ENCODE measurements at places on chromosomes 13 and 19.

- DNase-seq = no peak
Observed at GRCh38 chr13:60170414-60170813, 6.7 kb upstream of the DIAPH3 start.

DNA sequence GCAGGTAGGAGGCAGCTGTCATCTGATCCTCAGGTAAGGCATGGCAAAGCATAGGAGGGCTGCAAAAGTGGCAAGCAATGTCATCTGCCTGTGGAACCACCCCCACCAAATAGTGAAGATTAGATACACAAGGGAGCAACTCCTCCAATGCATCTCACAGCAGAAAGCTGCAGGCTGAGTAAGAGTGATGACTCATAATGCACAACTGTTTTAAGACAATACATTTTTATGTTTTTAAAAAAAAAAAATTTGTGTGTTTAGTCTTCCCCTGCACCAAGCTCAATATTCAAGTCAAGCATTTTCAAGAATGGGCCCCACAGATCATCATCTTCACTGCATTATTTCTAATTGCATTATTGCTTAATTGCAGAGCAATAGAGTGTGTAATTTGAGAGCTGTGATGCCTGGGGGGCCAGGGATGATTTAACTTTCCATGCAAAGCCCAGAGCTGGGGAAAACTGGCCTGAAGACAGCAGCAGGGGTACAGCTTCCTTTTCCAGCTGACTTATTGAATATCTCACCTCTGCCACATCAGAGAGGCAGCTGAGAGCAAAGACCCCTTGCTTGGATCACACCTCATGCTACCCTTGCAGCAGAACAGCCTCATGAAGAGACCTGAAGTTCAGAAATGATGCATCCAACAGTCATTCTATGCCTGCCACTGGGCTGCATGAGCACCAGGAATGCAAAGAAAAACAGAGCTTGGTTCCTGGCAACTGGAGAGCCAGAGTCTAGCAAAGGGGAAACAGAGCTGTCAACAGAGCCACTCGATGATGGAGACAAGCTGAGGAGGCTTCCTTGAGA is 22.7 kb upstream of the POP4 start:
- DNase-seq = no peak

DNA sequence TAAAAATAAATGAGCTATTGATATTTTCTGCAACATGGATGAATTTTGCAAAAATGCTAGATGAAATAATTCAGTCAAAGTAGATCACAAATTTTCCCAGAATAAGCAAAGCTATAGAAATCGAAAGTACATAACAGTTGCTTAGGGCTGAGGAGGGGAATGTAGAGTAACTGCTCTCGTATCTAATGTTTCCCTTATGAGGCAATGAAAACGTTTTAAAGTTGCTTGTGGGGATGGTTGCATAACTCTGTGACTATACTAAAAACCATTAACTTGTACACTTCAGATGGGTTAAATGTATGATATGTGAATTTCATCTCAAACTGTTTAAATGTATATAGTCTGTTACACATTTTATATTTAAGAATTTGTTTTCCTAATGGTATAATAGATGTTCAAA is 231.7 kb downstream of the GGACT start:
- DNase-seq = no peak

DNA sequence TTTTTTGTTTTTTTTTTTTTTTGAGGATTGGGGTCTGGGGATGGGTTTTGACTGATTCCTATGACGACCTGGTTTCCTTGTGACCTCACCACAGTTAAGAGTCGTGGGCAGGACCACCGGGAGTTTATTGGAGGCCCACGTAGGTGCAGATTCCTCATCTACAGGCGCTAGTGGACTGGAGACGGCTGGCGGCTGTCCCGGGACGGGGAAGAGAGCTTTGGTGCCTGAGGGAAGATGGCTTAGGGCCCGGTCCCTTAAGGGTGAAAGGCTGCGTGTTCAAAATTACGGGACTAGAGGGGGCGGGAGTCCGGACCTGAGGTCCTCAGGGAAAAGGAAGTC is 682 bp upstream of the TEAD2 start:
- peak; percentile 47 for DNase-seq

DNA sequence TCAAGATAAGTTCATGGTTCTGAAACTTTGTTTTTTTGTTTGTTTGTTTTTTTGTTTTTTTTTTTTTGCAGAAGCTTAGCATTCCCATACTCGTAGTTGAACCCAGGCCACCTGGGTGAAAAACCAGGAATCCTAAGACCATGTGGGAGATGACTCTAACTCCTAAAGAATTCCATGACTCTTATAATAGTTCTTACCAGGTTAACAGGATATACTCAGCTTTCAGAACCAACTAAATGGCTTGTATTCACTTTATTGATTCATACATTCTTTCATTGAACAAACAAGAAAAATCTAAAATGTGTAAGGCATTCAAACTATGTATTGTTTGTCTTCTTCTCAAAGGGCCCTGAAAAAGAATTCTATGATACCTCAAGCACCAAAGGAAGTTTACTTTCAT is 40.5 kb upstream of the KLF5 start:
- peak; percentile 44 for DNase-seq

DNA sequence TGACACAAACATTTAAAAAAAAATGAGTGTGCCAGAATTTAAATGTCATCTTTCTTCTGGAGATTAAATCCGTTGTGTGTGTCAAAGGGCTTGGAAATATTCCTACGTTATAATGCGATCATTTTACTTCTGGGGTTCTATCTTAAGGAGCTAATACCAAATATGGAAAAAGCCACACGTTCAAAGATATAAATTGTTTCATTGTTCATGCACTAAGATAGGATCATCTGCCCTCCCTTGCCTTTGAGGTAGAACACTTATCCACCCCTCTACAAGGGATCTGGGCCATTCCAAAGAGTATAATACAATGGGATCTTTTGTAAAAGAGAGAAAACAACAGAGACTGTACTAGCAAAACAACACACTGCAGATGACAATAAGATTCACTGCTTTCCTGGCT is 64.9 kb downstream of the ANKRD10 start:
- DNase-seq = no peak

DNA sequence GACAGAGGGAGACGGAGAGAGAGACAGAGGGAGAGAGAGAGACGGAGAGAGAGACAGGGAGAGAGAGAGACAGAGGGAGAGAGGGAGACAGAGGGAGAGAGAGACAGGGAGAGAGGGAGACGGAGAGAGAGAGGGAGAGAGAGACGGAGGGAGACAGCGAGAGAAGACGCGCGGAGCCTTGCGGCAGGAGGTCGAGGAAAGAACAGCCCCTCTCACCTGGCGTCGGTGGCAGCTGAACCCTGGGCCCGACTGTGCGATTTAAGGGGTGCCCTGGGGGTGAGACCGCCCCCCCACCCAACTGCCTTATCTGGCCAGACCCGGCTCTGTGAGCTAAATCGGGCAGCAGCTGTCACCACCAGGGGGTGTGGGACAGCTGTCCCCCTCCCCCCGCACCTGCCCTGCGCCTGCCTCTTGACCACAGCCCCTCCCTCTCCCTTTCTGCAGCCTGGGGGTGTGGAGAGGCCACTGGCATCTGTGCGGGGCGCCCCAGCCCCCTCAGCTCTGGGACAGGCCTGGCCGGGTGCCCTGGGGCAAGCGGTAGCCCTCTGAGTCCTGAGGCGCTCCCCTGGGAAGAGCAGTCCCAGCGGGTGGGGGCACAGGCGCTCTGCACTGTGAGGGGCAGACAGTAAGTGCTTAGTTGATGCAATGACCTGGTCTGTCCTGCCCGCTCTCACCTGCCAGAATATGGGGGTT is 10.8 kb downstream of the JOSD2 start:
- DNase-seq = no peak

- DNase-seq = peak; percentile 17
Observed at GRCh38 chr13:113098162-113098732, 7.3 kb upstream of the F7 start.

DNA sequence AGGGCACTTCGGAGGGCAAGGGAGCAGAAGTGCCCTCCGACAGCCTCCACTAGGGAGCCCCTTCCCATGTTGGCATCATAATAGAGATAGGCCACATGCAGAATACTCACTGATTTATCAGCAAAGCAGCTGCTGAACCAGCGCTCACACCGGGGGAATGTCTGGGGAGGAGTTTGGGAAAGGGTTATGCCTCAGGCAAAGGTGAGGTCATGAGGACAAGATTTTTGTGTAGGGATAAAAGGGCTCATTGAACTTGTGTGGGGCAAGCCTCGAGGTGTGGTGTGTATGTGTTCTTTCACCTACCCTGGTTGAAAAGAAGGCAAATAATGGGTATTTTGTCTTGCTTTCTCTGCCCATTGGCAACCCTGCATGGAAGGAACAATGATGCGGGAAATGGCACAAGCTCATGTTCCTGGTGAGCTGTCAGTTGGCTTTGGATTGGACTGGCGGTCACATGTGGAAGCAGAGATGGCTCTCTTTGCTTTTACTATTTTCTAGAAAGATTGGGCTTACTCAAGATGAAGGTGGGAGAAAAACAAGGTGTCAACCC is 39.1 kb upstream of the SLC7A9 start:
- DNase-seq = no peak

DNA sequence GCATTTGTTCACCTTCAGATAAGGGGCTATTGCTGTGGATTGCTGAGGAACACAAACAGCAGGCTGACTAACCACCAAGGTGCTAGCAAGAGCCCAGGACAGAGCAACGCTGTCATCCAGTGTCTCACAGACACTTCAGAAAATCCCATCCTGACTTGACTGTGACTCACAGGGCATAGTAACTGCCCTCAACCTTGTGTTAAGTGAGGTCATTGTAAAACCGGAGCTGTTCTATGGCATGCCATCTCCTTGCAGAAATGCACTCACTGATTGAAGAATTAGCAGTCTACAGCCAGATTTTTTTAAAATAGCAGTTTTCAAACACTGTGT is 51.1 kb downstream of the TNFRSF19 start:
- DNase-seq = peak; percentile 96

- DNase-seq = peak; percentile 73
Observed at GRCh38 chr13:23993680-23993985, 96.3 kb upstream of the C1QTNF9B start.

GRCh38 chr13:105410602-105411001 is 1124.9 kb downstream of the EFNB2 start:
- no peak for DNase-seq

DNA sequence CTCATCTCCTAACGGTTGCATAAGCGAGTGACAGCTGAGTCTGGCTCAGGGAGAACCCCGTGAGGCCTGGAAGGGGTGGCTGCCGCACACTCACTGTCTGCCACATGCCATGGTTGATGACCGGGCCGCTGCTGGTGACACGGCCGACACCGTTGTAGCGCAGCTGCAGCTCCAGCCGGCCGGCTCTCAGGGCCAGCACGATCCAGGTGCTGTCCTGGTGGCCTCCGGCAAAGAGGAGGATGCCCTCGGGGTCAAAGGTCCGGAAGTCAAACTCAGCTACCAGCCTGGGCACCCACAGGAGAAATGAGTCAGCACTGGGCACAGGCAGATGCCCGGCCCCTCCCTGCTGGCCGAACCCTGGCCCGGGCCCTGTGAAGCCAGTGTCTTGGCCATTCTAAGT is 31.7 kb downstream of the GAS6 start:
- DNase-seq = no peak

DNA sequence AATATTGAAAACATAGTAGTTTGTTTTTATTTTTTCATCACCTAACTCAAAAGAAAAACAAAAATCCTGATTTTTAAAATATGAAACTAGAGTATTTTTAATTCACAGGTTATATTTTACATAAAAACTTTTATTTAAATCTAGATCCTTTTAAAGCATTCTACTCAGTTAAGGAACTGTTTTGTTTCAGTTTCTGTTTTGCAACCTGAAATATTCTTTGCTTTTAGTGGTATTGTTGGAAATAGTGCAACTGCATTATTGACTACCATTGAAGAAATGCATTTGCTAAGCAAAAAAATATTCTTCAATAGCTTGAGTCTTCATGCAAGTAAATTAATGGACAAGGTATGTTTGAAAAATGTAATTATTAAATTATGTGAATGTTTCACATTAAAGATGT is 43.8 kb downstream of the COG6 start:
- no peak for DNase-seq
